ENCODE measurements at places on chromosomes 3 and 15.

- DNase-seq, result no peak
These were observed 85.4 kb upstream of the TPM1 start for GRCh38 chr15:62957130-62957529.

GRCh38 chr3:101303089-101303731, 17.2 kb downstream of the IMPG2 start:
- DNase-seq, result no peak

DNA sequence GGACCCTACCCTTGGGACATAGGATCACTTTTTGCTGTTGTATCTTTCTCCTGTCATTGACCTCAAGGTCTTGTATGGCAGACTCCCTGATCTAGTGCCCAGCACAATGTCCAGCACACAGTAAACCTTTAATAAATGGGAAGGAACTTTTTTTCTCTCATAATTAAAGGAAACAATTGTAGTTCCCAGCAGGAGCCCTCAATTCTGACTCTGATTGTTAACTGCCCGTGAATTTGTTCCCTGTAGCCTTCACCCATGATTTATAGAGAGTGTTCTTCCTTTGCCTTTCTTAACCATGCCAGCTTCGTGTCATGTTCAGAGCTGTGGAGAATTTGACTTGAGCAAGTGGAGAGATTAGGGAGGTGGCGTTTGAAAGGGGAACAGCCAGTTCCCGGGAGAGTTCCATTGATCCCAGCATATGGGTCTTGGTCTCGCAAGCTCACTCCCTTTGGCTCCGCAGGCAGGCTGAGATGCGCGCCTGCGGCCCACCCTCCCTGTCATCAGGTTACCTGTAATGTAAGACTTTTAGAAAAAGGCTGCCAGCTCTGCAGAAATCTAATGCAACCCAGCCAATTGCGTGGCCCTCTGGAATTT, 182.6 kb downstream of the TP63 start:
- DNase-seq, result no peak

DNA sequence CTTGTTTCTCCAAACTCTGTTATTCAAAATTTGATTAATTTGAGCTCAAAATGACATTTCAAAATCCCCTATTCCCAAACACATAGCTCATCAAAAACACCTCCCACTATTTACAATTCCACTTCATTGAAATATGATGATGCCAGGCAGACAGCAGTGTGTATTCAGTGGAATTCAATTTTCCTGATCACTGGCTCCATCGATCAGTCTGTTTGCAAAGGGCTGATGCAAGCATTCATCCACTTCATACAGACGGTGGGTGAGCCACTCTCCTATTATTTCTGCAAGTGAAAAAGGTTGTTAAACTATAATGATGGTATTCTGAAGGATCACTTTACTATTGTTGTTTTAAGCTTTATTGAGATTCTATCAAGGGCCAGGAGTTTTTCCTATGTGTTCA, 90.7 kb downstream of the RTP4 start:
- DNase-seq, result no peak

Measured in CD8-positive, alpha-beta T cell (primary cell).